RWPE1 (cell line): ENCODE measurements at places on chromosomes 3 and 15.
A peak's percentile ranks its signal among the peaks of the same experiment; 100 is the strongest.

GRCh38 chr15:50210462-50211157 is 28.6 kb downstream of the SLC27A2 start:
- no peak for DNase-seq

DNA sequence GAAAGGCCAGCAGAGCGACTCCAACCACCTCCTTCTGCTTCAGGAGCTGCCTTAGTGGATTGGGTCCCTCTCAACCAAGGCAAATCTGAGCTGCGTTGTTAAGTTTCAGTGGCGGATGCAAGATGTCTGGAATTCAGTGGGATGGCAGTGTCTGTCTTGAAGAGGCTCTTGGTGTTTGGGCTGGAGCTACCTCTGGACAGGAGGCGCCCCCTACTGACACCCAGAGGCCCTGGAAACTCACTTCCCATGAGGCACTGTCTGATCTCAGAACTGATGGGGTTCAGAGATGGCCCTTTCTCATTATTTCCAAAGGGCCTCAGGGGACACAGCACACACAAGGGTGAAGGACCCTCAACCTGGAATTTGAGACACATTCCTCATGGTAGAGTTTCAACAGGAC is 6.0 kb upstream of the SLC28A1 start:
- peak; percentile 71 for DNase-seq

GRCh38 chr15:73986055-73986775 is 5.9 kb downstream of the STOML1 start:
- no peak for DNase-seq

DNA sequence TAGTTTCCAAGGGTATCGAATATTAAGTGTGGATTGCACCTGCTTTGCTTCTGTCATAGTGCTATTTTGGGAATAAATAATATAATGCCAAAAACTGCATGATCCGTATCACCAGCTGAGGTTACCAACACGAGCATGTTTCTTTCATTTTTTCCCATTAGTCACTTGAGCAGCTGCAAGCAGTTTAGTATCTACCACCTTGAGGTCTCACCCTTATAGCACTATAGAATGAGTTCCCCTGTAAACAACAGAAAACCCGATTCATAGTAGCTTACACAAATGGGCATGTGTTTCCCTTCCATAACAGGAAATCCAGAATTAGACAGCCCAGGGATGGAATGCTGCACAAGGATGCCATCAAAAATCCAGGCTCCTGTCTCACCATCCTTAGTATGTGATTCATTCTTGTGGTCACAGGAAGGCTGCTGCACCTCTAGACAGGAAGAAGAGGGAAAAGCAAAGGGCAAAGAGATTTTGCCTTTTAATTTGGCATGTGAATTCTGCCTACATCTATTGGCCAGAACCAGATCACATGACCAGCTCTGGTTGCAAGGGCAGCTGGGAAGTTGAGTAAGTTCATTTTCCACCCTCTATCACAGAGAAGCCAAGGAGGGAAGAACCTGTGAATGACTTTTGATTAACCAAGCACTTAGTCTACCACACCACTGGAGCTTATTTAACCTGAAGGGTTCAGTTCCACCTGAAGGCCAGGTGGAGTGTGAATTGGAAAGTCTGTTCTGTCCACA is 91.3 kb upstream of the SLC25A36 start:
- peak; percentile 19 for DNase-seq

DNA sequence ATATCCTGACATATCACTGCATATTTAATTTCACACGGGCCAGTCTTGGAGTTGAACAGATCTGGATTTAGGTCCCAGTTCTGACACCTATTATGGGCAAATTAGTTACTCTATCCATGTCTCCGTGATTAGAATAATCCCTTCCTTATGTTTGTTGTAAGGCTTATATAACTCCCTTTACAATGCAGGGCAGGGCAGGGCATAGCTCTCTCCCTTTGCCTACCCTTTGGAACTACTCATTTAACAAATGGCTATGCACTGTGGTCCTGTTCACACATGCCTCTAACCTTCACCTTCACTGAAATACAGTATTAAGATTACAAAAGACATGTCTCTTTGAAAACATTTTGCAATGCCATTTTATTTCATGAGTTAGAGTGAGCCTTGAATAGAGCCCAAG is 24.8 kb upstream of the ATP13A5 start:
- no peak for DNase-seq

GRCh38 chr3:72659188-72659587 is 189.1 kb downstream of the SHQ1 start:
- DNase-seq, result no peak
